Vagina (tissue), 2 donors: ENCODE measurements at places on chromosomes 5 and 9. TPM values are rescaled to one million over a fixed set of nuclear protein-coding genes. Genes with fewer than 3 reads are reported as not detected.

DNA sequence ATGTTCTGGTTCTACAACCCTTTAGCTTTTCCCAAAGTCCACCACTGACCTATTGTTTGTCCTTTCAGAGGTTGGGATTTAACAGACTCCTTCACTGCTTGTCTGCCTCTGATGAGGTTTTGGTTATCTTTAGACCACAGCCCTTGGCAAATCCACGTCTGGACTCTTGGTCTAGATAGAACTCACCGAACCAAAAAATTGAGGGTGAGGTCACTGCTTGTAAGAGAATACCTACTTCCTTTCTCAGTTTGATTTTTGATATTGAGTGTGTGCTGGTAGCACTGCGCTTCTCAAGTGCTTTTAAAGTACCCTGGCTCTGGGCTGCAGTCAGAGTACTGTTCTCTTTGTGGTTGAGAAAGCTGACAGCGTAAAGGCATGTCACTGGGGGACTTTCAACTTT, 61.7 kb downstream of the JMY start:
- no peaks in the 10 kb centered on the region for H3K27me3 ChIP-seq
- DNase-seq, result no peak
- peaks cover 5% of the 10 kb centered on the region for H3K4me1 ChIP-seq
- no peak overlapping the region for H3K4me3 ChIP-seq
- H3K27ac ChIP-seq, result no peak overlapping the region

- H3K27ac ChIP-seq, result no peak overlapping the region
- no peaks in the 10 kb centered on the region for H3K36me3 ChIP-seq
- no peak for DNase-seq
- H3K4me3 ChIP-seq, result no peak overlapping the region
- H3K4me1 ChIP-seq, result no peaks in the 10 kb centered on the region
- H3K27me3 ChIP-seq, result no peaks in the 10 kb centered on the region
Observed at GRCh38 chr5:58827463-58827862, 244.6 kb downstream of the RAB3C start.

DNA sequence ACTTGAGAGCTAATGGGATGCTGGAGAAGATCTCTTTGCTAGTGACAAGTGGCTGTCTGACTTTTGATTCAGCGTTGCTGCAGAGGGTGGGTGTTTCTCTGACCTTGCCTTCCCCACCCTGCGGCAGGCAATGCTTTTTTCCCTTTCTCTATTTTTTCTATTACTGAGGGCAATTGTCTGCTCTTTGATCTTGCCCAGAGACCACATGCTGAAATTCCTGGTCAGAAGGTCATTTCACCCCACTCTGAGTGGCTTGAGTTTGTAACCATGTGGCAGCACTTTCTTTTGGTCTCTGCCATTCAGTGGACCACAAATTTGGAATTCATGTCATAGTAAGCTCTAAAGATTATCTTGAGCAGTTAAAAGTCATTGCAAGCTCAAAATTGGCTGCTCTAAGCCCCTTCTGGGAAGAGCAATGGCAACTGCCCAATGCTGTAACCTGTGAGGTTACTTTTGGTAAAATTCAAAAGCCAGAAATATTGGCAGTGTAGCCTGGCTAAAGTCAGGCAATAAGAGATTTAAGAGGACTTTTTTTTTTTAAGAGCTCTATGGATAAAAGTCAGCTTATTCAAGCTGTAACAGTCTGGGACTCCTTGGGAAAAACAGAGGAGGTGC, 30.4 kb upstream of the MTMR12 start:
- no peaks in the 10 kb centered on the region for H3K4me1 ChIP-seq
- H3K4me3 ChIP-seq, result no peak overlapping the region
- H3K27me3 ChIP-seq, result no peaks in the 10 kb centered on the region
- H3K27ac ChIP-seq, result no peak overlapping the region

DNA sequence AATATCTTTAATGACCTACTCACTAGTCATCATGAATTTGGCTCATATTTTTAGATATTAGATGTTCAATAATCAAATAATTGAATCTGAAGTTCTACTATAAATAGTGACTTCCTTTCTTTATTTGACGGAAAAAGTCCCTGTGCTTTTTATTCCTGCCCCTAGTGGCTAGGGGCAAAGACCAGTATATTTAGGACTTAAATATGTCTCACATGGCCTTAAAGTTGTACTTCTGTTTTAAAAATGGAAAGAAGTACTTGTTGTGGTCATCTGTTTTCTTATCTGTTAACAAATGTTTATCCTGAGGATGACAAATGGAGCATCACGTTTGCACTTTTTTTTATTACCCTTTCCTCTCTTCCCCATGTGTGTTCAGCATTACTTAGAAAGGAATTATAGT, 89.2 kb upstream of the GRHPR start:
- H3K36me3 ChIP-seq, result no peaks in the 10 kb centered on the region
- DNase-seq, result no peak
- H3K27me3 ChIP-seq, result no peaks in the 10 kb centered on the region
- H3K4me1 ChIP-seq, result no peaks in the 10 kb centered on the region
- H3K4me3 ChIP-seq, result no peak overlapping the region
- H3K27ac ChIP-seq, result no peak overlapping the region

- H3K4me3 ChIP-seq, result no peak overlapping the region
- H3K36me3 ChIP-seq, result no peaks in the 10 kb centered on the region
- no peaks in the 10 kb centered on the region for H3K27me3 ChIP-seq
- no peak for DNase-seq
- H3K27ac ChIP-seq, result no peak overlapping the region
Observed at GRCh38 chr9:119375892-119376291, 6.7 kb upstream of the BRINP1 start.

- no peak for DNase-seq
- no peak overlapping the region for H3K27ac ChIP-seq
- no peaks in the 10 kb centered on the region for H3K4me1 ChIP-seq
- no peak overlapping the region for H3K4me3 ChIP-seq
- no peaks in the 10 kb centered on the region for H3K27me3 ChIP-seq
- no peaks in the 10 kb centered on the region for H3K36me3 ChIP-seq
Observed at GRCh38 chr9:68851657-68852056, 146.6 kb downstream of the PIP5K1B start.

- no peak for DNase-seq
- no peak overlapping the region for H3K27ac ChIP-seq
- no peaks in the 10 kb centered on the region for H3K36me3 ChIP-seq
- no peaks in the 10 kb centered on the region for H3K27me3 ChIP-seq
Observed at GRCh38 chr9:114119242-114120191, 20.4 kb upstream of the KIF12 start.

DNA sequence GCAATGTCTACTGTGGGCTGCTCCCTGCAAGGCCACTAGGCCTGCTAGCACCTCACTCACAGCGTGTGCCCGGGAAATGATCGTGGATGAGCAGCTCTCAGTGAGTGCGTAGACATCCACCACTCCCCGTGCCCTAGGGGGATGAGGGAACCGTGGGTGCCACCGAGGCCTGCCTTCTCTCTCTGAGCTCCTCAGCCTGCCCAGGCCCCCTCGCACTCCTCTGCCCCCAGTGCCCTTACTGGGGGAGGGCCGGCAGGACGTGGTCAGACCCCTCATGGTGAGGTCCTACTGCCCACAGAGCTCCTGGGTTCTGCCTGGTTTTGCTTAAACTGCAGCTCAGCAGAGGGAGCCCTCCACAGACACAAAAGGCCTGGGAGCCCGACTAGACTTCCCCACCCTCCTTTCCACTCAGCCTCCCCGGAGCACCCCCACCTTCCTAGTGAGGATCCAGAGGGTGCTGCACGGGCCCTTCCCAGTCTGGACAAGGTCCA, 220.0 kb downstream of the CACNA1B start:
- no peaks in the 10 kb centered on the region for H3K36me3 ChIP-seq
- peak; percentile 47 for DNase-seq
- no peak overlapping the region for H3K27ac ChIP-seq
- H3K4me3 ChIP-seq, result no peak overlapping the region
- no peaks in the 10 kb centered on the region for H3K4me1 ChIP-seq

DNA sequence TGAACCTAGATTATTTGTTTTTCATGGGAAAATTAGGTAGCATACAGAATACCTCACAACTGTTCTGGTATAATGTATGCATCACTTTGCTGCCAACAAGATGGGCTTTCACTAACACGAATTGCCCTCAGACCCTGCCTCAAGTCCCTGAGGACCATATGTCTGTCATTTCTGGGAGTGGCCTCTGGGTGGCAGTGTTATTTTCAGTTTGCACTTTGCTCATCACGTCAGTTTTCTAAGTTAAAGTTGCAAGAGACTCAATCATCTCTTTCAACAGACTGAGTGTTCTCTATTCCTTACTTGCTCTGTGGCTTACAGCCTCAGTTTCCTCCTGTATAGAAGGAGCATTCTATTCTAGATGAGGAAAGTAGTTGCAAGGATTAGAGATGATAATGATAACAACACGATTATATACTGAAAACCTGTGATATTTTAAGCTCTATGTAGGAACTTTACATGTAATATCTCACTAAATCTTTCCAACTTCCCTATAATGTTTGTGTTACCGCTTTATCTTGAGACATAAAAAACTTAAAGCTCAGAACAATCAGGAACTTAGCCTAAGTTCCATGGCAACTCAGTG, 55.7 kb downstream of the TSSK1B start:
- peaks cover 8% of the 10 kb centered on the region for H3K4me1 ChIP-seq
- no peak for DNase-seq
- no peak overlapping the region for H3K4me3 ChIP-seq
- H3K27ac ChIP-seq, result no peak overlapping the region

GRCh38 chr5:113170707-113171106, 194.1 kb downstream of the DCP2 start:
- no peak for DNase-seq
- no peaks in the 10 kb centered on the region for H3K36me3 ChIP-seq
- no peak overlapping the region for H3K4me3 ChIP-seq
- no peak overlapping the region for H3K27ac ChIP-seq
- no peaks in the 10 kb centered on the region for H3K27me3 ChIP-seq

DNA sequence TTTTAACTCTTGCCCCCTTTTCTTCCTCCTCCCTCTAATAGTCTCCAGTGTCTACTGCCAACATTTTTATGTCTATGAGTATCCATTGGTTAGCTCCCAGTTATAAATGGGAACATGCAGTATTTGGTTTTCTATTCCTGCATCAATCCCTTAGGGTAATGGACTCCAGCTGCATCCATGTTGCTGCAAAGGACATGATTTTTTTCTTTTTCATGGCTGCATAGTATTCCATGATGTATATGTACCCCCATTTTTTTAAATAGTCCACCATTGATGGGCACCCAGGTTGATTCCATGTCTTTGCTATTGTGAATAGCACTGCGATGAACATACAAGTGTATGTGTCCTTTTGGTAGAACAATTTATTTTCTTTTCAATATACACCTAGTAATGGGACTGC, 993.7 kb downstream of the EFNA5 start:
- peaks cover 7% of the 10 kb centered on the region for H3K4me1 ChIP-seq
- H3K27me3 ChIP-seq, result no peaks in the 10 kb centered on the region
- no peak for DNase-seq
- H3K4me3 ChIP-seq, result no peak overlapping the region
- no peaks in the 10 kb centered on the region for H3K36me3 ChIP-seq
- H3K27ac ChIP-seq, result no peak overlapping the region

GRCh38 chr9:6829536-6829935, 71.8 kb downstream of the KDM4C start:
- H3K27me3 ChIP-seq, result no peaks in the 10 kb centered on the region
- H3K4me3 ChIP-seq, result no peak overlapping the region
- H3K4me1 ChIP-seq, result no peaks in the 10 kb centered on the region
- no peak for DNase-seq
- peaks cover 4% of the 10 kb centered on the region for H3K36me3 ChIP-seq
- no peak overlapping the region for H3K27ac ChIP-seq

GRCh38 chr9:5617749-5618148, 11.2 kb upstream of the RIC1 start:
- peaks cover 18% of the 10 kb centered on the region for H3K4me1 ChIP-seq
- no peaks in the 10 kb centered on the region for H3K36me3 ChIP-seq
- no peak overlapping the region for H3K4me3 ChIP-seq
- DNase-seq, result no peak

DNA sequence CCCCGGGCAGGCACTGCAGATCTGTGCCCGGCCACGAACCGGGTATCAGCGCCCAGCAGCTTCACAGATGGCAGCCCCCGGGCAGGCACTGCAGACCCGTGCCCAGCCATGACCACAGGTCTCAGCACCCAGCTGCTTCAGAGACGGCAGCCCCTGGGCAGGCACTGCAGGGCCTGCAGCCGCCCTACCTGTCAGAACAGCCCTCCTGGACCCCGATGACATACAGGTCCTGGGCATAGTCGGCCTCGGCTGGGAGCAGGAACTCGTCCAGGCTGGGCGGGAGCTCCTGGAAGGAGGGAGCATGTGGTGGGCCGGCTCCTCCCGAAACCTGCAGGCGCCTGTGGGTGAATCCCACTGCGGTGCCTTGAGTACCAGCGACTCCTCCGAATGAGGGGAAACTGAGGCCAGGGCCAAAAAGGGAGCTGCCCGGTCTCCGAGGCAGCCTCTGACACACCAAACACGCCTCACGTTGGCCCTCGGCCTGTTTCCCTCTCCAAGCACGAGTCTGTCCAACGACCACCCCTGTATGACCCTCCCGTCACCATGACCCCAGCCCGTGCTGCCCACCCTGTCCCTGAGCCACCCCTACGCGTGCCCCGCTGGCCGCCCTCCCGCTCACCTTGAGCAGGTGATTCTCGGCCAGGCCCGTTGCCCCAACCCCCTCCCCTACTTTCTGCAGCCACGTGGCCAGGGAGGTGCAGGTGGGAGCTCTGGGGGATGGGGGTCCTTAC, 5.6 kb downstream of the INPP5E start:
- no peak overlapping the region for H3K4me3 ChIP-seq
- H3K27me3 ChIP-seq, result no peaks in the 10 kb centered on the region
- peaks cover 32% of the 10 kb centered on the region for H3K4me1 ChIP-seq

DNA sequence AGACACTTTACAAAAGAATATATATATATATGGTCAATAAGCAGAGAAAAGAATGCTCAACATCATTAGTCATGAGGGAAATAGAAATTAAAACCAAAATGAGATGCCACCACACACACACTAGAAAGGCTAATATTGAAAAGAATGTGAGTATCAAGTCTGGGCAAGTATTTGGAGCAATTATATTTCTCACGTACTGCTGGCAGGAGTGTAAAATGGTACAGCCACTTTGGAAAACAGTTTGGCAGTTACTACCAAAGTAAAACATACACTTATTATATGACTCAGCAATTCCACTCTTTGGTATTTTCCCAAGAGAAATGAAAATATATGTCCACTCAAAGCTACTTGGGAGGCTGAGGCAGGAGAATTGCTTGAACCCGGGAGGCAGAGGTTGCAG, 29.8 kb downstream of the NEUROG1 start:
- no peaks in the 10 kb centered on the region for H3K27me3 ChIP-seq
- DNase-seq, result no peak
- H3K36me3 ChIP-seq, result no peaks in the 10 kb centered on the region
- no peak overlapping the region for H3K4me3 ChIP-seq

GRCh38 chr9:126864771-126865170, 4.3 kb downstream of the ZBTB34 start:
- H3K4me1 ChIP-seq, result peaks cover 45% of the 10 kb centered on the region
- DNase-seq, result no peak
- H3K27me3 ChIP-seq, result no peaks in the 10 kb centered on the region

Gene HAVCR2
- total RNA-seq, result 4.4 TPM

Gene TRIM36
- total RNA-seq, result 2.2 TPM

Gene SLC25A48
- 0.49 TPM for total RNA-seq

Gene KCNT1
- total RNA-seq, result not detected

Gene HTR1A
- not detected for total RNA-seq

Gene LCN9
- not detected for total RNA-seq

Gene PHF2
- total RNA-seq, result 27.7 TPM

Gene CEL
- total RNA-seq, result 0.74 TPM
